Activated naive CD4-positive, alpha-beta T cell treated with anti-CD3 and anti-CD28 coated beads, Interleukin-2, amount 50 U/mL, for 16 hours (primary cell): ENCODE measurements at places on chromosomes 4 and X.

- no peak for DNase-seq
These were observed 69.0 kb upstream of the ETNPPL start for GRCh38 chr4:108831886-108832285.

DNA sequence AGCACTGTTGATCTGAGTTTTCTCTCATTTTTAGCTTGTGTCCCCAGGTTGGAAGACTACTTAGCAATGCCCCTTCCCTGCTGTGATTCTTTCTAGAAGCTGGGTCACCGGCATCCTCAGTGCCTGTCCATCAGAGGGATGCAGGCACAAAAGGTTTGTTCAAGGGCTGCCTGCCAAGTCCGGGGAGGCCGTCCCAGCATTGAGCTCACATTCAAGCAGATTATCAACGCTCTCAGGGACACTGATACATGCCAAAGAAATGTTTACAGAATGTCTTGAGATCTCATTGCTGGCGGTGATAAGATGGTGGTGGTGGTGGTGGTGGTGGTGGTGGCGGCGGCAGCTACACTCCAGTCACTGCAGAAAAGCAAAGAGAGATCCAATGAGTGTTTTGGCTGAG lies 79.6 kb upstream of the VCX3A start:
- no peak for DNase-seq

DNA sequence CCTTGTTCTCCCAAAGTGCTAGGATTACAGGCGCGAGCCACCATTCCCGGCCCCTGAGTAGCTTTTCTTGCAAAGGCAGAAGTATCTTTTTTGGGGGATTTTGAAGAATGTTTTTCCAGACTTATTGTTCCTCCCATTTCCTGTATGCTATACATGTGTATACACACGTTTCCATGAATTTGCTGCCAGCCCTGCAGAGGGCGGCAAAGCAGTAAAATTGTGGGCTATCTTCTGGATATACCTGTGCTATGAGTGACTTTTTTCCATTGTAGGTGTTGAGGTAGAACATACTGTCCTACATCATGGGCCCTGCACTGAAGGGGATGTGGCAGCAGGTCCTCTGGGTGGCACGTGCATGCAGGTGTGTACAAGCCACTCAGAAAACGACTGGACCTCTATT lies 16.9 kb upstream of the MED28 start:
- DNase-seq, result no peak

DNA sequence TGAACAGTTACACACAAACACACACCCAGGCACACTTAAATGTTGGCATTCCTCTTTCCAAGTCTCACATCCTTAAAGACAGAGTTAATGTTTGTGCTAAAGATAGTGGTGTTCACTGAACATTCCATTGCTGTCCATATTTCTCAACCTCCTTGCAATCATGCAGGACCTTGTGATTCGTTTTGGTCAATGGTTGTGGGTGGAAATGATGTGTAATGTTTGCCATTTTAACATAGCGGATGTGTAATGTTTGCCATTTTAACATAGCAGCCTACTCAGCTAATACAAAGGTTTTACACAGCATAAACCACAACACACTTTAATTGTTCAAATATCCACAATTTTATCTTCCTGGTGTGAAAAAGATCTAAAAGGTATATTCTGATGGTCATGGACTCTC lies 93.9 kb downstream of the CEP44 start:
- DNase-seq, result no peak

DNA sequence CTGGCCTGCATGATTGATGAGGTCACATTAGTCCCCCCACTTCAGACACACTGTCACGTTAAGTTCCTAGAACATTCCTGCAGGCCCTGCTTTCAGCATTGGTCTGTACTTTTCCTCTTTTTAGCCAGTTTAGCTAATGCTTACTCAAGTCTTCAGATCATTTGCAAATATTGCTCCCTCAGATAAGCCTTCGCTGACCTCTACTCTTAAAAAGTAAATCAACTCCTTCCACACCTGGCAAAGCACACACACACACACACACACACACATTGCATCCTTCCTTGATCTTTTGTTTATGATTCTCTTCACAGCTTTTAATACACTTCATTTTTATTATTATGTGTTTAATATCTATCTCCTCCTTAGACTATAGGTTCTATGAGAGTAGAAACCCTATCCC lies 31.4 kb downstream of the PARM1 start:
- no peak for DNase-seq

GRCh38 chrX:20623448-20623847 lies 356.7 kb upstream of the RPS6KA3 start:
- DNase-seq, result no peak

- no peak for DNase-seq
These were observed 11.8 kb downstream of the AMBN start for GRCh38 chr4:70603856-70604255.

- DNase-seq, result no peak
These were observed 687 bp upstream of the GRIA2 start for GRCh38 chr4:157219711-157220370.

- DNase-seq, result no peak
These were observed 105.1 kb upstream of the SLC34A2 start for GRCh38 chr4:25550376-25551030.

- DNase-seq, result peak; percentile 48
These were observed 1.1 kb downstream of the SLC38A5 start for GRCh38 chrX:48468693-48469691.

DNA sequence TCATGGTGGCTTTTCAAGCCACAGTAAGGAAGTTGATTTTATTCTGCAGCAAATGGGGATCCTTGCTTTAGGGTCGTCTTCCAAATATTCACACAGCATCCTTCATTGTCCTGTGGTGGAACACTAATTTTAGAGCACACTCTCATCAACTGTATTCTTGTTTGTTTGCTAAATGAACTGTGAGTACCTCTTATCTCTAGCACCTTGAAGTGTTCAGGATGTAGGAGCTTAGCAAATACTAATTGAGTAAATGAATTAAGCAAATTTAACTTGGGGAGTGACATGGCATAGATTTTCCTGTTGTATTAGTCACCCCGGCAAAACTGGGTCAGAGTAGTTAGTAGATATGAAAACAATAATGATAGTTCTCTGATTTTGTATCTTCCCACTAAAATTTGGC lies 156.9 kb downstream of the UBE2NL start:
- no peak for DNase-seq

- no peak for DNase-seq
These were observed 133.6 kb upstream of the RASGEF1B start for GRCh38 chr4:81605271-81605670.

- DNase-seq, result no peak
These were observed 39.9 kb upstream of the PGK1 start for GRCh38 chrX:78064152-78064551.

GRCh38 chr4:7687796-7688195 lies 251.9 kb downstream of the AFAP1 start:
- DNase-seq, result no peak

GRCh38 chr4:131426023-131426758 lies 1722.9 kb upstream of the PCDH10 start:
- DNase-seq, result no peak

DNA sequence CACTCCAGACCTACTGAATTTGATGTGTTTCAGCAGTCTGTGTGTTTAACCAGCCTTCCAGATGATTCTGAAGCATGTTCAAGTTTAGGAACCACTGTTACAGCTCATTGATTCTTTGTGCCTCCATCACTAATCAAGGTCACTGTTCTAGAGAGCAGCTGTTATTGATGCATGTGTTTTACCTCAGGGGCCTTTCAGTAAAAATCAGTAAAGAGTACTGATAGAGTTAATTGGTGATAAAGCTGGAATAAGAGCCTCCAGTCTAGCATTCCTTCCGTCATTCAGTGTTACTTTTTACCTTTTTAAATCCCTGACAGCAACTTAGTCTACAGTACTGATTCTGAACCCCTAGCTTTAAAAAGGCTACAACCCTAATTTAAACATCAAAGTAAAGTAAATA lies 12.9 kb downstream of the CPEB2 start:
- no peak for DNase-seq

DNA sequence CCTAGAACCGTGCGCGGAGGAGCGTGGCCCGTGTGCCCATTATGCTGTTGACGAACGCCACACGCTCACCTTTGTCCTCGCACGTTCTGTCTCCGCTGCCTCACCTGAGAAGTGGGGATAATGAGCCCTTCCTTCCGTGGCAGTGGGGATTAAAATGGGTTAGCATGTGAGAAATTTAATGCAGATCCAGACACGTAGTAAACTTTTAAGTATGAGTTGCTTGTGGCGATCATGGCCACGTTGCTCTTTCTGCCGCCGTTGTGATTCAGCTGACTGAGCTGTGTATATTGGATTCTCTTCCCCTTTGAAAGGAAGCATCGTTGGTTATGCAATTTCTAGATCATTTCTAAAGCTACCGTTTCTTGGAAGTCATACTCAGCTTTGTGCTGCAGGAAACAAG lies 16.5 kb downstream of the TBC1D14 start:
- DNase-seq, result no peak

- DNase-seq, result no peak
These were observed 1.8 kb upstream of the ZCCHC4 start for GRCh38 chr4:25310803-25311166.

- no peak for DNase-seq
These were observed 144.2 kb downstream of the PDLIM5 start for GRCh38 chr4:94595880-94596483.

GRCh38 chr4:86910820-86911684 lies 18.8 kb upstream of the C4orf36 start:
- no peak for DNase-seq

- DNase-seq, result no peak
These were observed 192.4 kb downstream of the STPG2 start for GRCh38 chr4:97950836-97951235.

DNA sequence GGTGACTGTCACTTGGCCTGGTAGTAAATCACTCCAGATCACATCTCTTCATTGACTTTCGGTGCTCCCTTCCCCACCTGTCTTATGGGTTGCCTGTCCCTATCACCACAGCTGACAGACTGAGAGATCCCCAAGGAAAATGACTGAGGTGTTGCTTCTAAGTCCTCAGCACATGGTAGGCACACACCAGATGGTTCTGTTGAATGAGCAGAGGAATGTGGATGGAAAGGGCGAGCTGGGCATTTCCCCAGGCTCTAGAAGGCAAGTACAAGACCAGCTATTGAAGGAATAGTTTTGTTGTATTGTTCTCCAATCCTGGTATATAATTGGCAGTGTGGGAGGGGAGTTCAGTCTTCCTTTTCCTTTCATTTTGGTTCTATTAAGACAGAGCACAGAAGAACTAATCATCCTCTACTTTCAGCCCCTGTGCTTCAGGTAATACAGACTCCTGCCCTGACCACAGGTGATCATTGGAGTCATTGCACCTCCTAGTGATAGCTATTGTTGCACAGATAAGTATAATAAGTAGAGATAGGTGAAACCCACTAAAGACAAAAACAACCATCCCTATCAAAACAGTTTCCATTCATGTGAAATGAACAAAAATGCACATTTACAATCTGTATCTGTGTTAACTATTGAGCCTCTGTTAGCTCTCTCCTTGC lies 158.6 kb downstream of the TRAM1L1 start:
- DNase-seq, result no peak

GRCh38 chrX:77431227-77431626 lies 16.0 kb upstream of the FGF16 start:
- DNase-seq, result no peak

DNA sequence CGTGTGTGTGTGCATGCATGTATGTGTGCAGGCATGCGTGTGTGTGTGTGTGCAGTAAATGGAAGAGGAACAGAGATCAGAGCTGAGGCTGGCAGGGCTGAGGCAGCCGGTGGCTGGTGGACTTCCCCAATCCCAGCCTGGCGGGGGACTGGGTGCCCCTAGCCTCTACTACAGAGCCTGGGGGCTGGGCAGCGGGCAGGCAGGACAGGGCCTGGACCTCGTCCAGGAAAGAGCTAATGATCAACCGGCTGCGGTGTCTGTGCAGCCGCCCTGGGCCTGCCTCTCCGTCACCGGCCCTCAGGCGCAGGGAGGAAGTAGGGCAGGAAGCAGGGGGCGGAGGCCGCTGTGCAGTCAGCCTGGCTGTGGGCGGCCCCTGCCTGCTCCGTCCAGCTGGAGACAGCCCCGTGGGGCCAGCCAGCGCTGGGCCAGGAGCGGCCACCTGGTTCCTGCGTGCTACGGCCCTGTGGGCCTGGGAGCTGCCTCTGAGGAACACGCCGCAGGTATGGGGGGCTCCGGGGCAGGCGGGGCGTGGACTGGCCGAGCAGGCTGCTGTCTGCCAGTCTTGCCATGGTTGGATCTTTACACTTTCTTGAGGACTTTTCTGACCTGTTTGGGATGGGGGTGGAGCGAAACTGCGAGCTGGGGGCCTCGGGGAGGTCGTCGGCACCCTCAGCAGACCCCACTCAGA lies at the start of gene SH3TC1:
Gene SH3TC1, plus strand, starts transcription at position 385 of the 688 bp plus-strand sequence. CDS start 5,905 bp downstream, outside the sequence.
- DNase-seq, result peak; percentile 48

DNA sequence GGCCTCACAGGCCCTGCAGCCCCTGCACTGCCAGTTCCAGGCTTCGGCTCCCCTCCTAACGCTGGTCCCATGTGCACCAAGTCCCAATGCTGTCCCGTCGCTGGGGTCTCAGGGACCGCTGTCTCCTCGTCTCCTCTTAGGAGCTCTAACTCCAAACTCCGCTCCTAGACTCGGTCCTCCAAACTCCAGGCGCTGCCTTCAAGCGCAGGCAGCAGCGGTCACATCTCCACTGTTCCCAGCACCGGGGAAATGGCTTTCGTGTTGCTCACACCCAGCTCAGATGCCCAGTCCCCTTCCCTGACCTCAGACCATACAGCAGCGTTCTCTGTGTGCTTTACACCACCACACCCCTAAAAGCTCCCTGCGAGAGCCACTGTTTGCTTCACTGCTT lies 19.6 kb upstream of the HMX1 start:
- DNase-seq, result no peak

GRCh38 chr4:133150486-133151340 lies 1.6 kb downstream of the PCDH10 start:
- no peak for DNase-seq

GRCh38 chrX:38768079-38768478 lies 33.2 kb upstream of the MID1IP1 start:
- no peak for DNase-seq

- DNase-seq, result no peak
These were observed 126.9 kb downstream of the MFAP3L start for GRCh38 chr4:169899295-169899694.

DNA sequence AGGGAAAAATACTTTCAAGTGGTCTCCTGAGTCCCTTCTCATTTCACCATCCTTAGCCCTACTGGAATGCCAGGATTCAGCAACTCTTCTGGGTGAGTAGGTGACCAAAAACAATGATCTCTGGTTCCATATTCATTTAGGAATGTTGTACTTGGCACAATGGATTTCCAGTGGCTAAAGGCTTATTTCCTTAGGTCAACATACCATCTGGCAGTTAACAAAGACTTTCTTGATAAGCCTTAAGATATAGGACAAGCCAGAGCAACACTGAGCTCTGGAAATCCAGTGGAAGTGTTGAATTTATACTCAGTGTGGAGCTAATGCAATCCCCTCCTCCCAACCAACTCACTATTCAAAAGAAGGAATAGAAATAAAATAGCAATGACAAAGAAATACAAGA lies 139.4 kb upstream of the EMCN start:
- no peak for DNase-seq
